ENCODE measurements at places on chromosomes 16 and 17.

GRCh38 chr17:40319651-40320540, 10.9 kb downstream of the RARA start:
- no peak for DNase-seq

DNA sequence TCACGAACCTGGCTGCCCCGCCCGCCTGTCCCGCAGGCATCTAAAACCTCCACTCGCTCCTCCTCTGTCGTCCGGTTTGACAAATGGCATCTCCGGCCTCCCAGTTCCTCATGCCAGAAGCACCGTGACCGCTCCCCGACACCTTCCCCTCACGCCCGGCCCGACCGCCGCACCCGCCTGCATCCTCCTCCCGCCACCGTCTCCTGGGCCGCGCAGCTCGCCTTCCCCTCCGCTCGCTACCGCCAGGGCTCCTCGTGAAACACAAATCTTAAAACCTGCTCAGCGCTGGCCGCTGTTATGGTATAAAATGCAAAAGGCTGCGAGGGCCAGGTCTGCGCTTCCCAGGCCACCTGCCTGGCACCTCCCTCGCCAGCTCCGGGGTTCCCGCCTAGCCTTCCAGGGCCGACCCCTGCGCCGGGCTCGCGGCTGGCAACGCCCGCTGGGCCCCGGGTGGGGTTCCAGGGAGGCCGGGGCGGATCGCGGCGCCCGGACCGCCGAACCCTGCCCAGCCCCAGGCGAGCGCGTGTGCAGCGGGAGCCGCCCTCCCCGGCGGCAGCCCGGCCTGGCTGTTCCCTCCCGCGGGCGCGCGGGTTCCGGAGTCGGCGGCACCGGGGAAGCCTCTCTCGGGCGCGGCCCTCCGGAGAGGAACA, 488 bp downstream of the SPSB3 start:
- no peak for DNase-seq

DNA sequence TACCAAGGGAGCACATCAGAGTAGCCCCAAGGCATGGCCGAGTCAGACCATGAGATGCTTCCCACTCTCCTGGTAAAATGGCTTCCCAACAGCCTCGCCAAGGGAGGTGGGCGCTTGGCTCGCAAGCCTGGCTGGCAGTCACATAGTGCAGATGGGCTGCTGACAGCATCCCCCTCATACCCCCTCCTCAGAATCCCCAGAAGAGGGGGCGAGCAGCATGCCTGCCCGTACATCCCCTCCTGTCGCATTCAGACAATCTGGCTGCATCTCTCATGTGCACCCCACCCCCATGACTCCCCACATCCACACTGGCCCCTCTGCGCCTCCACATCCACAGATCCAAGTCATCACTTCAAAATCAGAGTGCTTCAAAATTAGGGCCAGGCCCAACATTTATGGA, 54.0 kb upstream of the CES5A start:
- no peak for DNase-seq

- no peak for DNase-seq
These were observed 72.9 kb upstream of the IRX6 start for GRCh38 chr16:55251151-55251550.

- DNase-seq = no peak
These were observed 164.7 kb downstream of the MSI2 start for GRCh38 chr17:57420734-57421717.

DNA sequence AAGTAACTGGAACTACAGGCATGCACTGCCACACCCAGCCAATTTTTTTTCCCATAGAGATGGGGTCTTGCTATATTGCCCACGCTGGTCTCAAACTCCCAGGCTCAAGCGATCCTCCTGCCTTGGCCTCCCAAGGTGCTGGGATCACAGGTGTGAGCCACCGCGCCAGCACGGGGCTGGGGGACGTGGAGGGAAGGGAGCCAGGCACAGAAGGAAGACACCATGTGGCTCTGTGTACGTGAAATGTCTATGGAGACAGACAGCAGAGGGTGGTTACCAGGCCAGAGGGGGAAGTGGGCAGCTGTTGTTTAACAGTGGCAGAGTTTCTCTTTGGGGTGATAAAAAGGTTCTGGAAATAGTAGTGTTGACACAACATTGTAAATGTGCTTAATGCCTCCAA, 4.6 kb upstream of the PIEZO1 start:
- DNase-seq = no peak

GRCh38 chr17:77011173-77012011, 129.4 kb upstream of the SEC14L1 start:
- DNase-seq = no peak

GRCh38 chr16:30395992-30396585, 869 bp downstream of the ZNF48 start:
- no peak for DNase-seq

All from NCI-H524 treated with DMSO at 0.1 percent for 48 hours (cell line).